Breast epithelium (tissue), 4 donors: ENCODE measurements at places on chromosomes 5 and 9.

- H3K27ac ChIP-seq = no peak overlapping the region
- DNase-seq = no peak
- H3K36me3 ChIP-seq = no peaks in the 10 kb centered on the region
- H3K27me3 ChIP-seq = no peaks in the 10 kb centered on the region
- no peaks in the 10 kb centered on the region for H3K4me1 ChIP-seq
Observed at GRCh38 chr5:10409504-10409903, 32.2 kb upstream of the ROPN1L start.

GRCh38 chr5:165405340-165405739, 1899.9 kb downstream of the MAT2B start:
- no peaks in the 10 kb centered on the region for H3K4me1 ChIP-seq
- no peaks in the 10 kb centered on the region for H3K36me3 ChIP-seq
- DNase-seq = no peak
- H3K4me3 ChIP-seq = no peak overlapping the region

DNA sequence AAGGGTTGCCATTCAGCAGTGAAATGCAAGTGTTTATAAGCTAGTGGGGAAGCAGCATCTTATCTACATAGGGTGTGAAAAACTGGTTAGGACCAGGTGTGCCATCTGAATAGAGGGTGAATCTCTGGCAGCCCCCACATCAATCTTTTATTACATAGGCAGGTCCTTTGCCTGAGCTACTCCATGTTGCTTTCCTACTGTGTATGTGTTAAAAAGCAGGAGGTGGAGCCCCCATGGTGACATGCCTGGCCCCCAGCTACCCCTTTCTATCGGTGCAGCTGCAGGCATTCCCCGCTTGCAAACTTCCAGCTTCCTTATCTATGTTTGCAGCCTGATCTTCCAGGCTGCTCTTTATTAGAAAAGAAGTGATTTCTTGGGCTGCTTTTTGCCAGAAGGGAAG, 353.5 kb downstream of the SPATA31D1 start:
- no peak overlapping the region for H3K27ac ChIP-seq
- H3K4me3 ChIP-seq = no peak overlapping the region
- no peak for DNase-seq
- H3K27me3 ChIP-seq = no peaks in the 10 kb centered on the region
- no peaks in the 10 kb centered on the region for H3K36me3 ChIP-seq
- no peaks in the 10 kb centered on the region for H3K4me1 ChIP-seq

GRCh38 chr5:159929176-159929575, 12.9 kb downstream of the ADRA1B start:
- H3K27me3 ChIP-seq = peaks cover 4% of the 10 kb centered on the region
- no peak overlapping the region for H3K4me3 ChIP-seq
- DNase-seq = no peak
- H3K36me3 ChIP-seq = no peaks in the 10 kb centered on the region
